ENCODE measurements at places on chromosomes 12 and 14.

GRCh38 chr12:68420225-68421010 is 88.3 kb upstream of the MDM1 start:
- no peak for DNase-seq

GRCh38 chr14:94989946-94990345 is 167.4 kb downstream of the DICER1 start:
- DNase-seq = no peak

GRCh38 chr14:88005978-88006851 is 1.3 kb downstream of the GPR65 start:
- DNase-seq = peak; percentile 43

DNA sequence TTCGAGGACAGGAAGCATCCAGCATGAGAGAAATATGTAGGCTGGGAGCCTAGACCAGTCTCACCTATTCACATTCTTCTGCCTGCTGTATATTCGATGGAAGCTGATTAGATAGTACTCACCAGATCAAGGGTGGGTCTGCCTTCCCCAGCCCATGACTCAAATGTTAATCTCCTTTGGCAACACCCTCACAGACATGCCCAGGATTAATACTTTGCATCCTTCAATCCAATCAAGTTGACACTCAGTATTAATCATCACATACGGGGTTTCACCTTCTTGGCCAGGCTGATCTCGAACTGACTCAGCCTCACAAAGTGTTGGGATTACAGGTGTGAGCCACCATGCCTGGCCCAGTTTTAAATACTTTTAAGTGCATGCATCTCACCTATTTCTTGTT is 30.5 kb upstream of the SLC10A1 start:
- no peak for DNase-seq

Measured in CD4-positive, alpha-beta T cell (primary cell).